ENCODE measurements at places on chromosomes 4 and X.

- no peak for DNase-seq
Observed at GRCh38 chr4:155496294-155496626, 119.5 kb upstream of the MAP9 start.

DNA sequence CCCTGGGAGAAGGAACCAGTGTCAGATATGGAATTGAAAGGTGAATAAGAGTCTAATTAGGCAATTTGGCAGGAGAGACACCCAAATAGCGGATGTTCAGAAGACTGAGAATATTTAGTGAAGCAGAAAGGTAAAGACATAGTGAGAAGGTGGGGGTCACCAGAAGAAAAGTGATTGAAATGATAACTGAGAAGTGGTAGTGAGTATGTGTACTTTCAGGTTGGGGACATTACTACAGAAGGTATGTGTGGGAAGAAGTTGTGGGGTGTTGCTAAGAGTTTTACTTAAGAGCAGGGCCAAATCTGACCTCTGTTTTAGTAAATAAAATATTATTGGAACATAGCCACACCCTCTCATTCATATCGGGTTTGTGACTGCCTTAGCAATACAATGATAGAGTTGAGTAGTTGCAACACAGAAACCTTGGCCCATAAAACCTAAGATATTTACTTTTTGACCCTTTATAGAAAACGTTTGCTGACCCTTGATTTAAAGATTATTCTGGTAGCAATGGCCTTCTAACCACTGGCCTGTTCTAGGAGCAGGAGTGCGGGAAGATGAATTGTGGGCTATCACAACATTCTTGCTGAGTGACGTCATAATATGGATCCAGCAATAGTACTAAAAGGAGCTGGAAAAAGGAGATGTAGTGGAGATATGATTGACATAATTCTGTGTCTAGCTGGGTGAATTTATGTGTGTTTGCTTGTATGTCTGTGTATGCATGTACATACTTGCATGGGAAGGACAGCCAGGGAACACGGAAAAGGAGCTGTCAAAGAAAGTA is 115.3 kb downstream of the HS3ST1 start:
- DNase-seq: no peak

GRCh38 chr4:31391976-31392375 is 671.8 kb downstream of the PCDH7 start:
- DNase-seq: no peak

- no peak for DNase-seq
Observed at GRCh38 chrX:10591363-10592335, 28.7 kb downstream of the MID1 start.

GRCh38 chr4:171954650-171955049 is 141.4 kb downstream of the GALNTL6 start:
- DNase-seq: no peak

DNA sequence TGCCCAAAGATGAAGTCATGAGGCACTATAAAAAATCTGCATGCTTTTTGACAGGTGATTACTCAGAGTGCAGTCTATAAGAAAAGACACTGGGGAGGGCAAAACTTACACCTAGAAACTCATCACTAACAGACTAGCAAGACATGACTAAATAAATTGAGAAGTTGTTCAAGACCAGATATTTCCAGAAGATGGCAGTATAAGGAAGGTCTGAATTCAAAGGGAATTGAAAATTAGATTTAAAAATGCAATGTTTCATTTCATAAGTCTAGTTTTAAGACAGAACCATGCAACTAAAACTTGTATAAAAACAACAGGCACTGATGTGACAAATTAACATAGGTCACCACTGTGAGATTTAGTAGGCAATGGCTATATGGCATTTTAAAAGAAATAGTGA is 232.5 kb upstream of the POF1B start:
- peak; percentile 11 for DNase-seq

- no peak for DNase-seq
Observed at GRCh38 chr4:76783836-76784235, 114.1 kb downstream of the SOWAHB start.

- DNase-seq: no peak
Observed at GRCh38 chr4:26788341-26788733, 72.3 kb upstream of the STIM2 start.

DNA sequence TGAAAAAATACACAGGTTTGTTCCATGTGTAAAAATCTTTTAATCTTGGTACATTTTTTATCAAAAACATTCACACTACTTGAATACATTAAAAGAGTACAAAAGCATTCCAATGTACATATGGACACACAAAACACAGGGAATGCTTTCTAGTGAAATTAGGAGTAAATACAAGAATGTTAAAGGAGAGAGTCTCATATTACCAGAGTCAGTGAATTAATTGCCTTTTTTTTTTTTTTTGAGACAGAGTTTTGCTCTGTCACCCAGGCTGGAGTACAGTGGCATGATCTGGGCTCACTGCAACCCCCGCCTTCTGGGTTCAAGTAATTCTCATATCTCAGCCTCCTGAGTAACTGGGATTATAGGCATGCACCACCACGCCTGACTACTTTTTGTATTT is 17.0 kb downstream of the XIAP start:
- DNase-seq: no peak

- no peak for DNase-seq
Observed at GRCh38 chrX:15855568-15856221, 1.1 kb upstream of the AP1S2 start.

GRCh38 chrX:113512700-113513395 is 672.2 kb upstream of the AMOT start:
- peak; percentile 35 for DNase-seq

DNA sequence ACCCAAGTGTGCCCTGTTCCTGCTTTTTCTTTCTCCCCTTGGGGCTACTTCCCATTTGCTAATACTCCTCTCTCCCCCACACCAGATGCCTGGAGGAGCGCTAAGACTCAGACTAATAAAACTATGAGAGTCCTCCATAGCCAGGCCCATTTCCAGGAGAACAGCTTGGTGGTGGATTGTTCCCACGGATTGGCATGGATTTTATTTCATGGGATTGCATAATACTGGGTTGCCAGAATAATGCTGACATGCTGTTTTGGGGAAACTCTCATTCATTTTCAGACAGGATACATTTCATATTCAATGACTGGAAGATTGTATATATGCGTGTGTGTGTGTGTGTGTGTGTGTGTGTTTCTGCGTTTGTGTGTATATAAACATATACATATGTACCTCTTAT is 447.5 kb upstream of the PITX2 start:
- peak; percentile 20 for DNase-seq

DNA sequence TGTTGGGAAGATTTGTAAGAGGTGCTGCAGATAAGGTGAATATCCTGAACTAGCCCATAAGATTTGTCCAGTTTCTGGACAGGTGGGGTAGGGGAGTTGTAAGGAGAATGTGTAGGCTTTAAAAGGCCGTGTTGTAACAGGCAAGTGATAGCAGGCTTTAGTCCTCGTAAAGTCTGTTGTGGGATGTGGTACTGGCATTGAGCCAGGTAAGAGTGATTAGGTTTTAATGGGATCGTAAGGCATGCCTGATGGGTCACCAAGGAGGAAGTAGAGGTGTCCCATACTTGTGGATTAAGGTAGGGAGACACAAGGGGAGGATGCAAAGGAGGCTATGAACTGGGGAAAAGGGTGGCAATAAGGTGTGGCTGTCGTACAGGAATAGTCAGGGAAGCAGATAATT is 256.9 kb upstream of the DKK2 start:
- DNase-seq: no peak

- DNase-seq: peak; percentile 85
Observed at GRCh38 chrX:107571296-107571998, 56.9 kb upstream of the PRPS1 start.
